B cell (primary cell): ENCODE measurements at places on chromosomes 11 and 22.

GRCh38 chr22:26848244-26848920, 191.0 kb downstream of the MIAT start:
- no peak overlapping the region for H3K4me3 ChIP-seq
- H3K4me1 ChIP-seq, result peaks cover 10% of the 10 kb centered on the region
- H3K27ac ChIP-seq, result no peak overlapping the region
- H3K36me3 ChIP-seq, result no peaks in the 10 kb centered on the region
- H3K27me3 ChIP-seq, result no peaks in the 10 kb centered on the region

- H3K4me1 ChIP-seq, result peaks cover 10% of the 10 kb centered on the region
- no peak overlapping the region for H3K27ac ChIP-seq
- no peaks in the 10 kb centered on the region for H3K27me3 ChIP-seq
- DNase-seq, result peak; percentile 0
Measured at GRCh38 chr11:12285811-12286222, 91.6 kb upstream of the PARVA start.

DNA sequence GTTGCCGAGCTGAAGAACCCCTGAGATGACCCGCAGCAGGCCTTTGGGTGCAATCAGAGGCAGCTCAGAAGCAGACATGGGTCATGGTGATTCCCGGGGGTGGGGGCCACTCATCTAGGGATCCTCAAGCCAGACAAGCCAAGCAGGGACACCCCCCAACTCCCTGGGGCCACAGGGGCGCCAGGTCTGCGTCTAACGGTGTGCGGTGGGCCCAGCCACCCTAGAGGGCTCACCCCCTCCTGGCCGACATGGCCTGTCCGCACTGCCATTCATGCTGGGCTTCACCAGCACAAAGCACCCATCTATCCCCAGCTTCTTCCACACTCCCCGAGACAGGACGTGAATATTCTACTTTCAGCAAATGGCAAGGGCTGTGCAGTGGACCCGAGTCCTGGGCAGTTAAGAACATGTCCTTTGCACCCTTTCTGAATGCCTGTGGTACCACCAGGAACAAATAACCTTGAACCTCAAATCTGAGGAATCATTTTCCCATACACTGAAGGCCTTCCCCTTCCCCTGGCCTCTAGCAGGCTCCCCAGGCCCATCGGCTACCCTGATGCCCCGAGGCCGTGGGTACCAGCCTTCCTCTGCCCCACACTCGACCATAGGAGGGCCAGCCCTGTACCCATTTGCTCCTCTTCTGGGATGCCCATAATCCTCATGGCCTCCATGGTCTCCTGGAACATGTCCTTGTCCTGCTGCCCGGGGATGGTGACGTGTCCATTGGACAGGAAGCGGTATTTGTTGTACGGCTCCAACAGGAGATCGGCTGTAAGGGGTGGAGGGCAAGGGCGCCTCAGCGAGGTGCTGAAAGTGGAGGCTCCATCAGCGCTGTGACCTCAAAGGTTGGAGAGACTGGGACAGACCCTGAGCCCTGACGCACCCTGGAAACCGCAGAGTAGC, 66.9 kb downstream of the APOL1 start:
- no peak overlapping the region for H3K27ac ChIP-seq
- no peak overlapping the region for H3K4me3 ChIP-seq
- no peaks in the 10 kb centered on the region for H3K4me1 ChIP-seq
- peaks cover 4% of the 10 kb centered on the region for H3K36me3 ChIP-seq
- no peak for DNase-seq

- H3K27ac ChIP-seq, result no peak overlapping the region
- H3K36me3 ChIP-seq, result no peaks in the 10 kb centered on the region
- H3K27me3 ChIP-seq, result no peaks in the 10 kb centered on the region
- H3K4me1 ChIP-seq, result no peaks in the 10 kb centered on the region
Measured at GRCh38 chr11:96112192-96113128, 188.6 kb upstream of the MTMR2 start.

DNA sequence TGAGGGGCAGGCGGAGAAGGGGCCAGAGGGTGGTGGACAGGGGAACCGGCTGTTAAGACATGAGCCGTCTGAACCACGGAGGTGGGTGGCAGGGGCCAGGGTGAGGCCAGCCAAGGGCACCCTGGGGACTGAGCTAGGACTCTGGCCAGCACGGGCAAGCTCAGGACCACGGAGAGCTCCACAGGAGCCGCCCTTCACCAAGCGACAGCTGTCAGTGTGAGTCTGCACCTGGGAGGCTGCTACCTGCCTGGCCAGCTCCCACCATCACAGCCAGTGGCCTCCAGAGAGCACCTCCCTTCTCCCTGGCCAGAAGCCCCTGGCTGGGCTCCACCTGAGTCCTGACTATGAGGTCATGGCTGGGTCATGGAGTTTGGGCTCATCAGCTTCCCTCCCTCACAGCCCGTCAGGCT, 21.6 kb downstream of the MGAT3 start:
- H3K4me3 ChIP-seq, result no peak overlapping the region
- H3K4me1 ChIP-seq, result peaks cover under 1% of the 10 kb centered on the region
- H3K27me3 ChIP-seq, result no peaks in the 10 kb centered on the region
